ENCODE measurements at places on chromosomes 16 and 17.

GRCh38 chr17:1108765-1109605 is 70.8 kb downstream of the ABR start:
- DNase-seq: no peak

- DNase-seq: no peak
Measured at GRCh38 chr16:54522584-54522983, 236.0 kb upstream of the IRX3 start.

- no peak for DNase-seq
Measured at GRCh38 chr17:45013021-45013997, 38.1 kb downstream of the DCAKD start.

GRCh38 chr17:75383842-75384195 is 21.7 kb downstream of the GRB2 start:
- DNase-seq: no peak

DNA sequence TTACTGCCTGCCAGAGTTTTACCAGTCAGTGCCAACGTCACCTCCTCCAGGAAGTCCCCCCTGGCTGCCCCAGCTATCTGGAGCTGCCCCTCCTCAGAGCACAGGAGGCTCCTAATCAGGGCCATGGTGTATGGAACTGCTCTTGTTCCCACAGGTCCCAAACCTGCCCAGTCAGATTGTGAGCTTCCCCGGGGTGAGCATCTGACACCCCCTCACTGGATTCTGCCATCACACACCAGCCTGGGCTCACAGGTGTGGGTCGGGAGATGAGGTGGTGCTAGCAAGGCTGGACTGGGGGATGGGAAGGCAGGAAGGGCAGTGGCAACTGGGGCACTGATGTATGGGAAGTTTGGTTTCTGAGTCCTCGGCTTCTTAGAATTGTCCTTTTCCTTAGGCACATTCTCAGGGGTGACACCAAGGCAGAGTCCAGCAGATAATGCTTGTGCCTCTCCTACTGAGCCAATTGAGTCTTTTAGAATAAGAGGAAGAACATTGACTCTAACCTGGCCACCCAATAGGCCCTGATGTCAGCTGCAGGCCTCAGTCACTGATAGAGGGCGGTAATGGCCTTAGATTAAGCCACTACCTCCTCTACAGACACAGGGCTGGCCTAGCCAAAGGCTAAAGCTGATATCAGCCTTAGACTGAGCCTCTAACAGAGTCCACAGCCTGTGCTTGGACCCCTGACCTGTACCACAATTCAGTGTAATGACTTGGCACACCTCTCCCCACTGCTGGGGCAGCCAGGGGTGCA is 107.9 kb downstream of the WSCD1 start:
- DNase-seq: no peak

- DNase-seq: no peak
Measured at GRCh38 chr17:51914577-51914976, 243.9 kb downstream of the CA10 start.

- DNase-seq: no peak
Measured at GRCh38 chr16:20901068-20901435, 481 bp downstream of the LYRM1 start.

DNA sequence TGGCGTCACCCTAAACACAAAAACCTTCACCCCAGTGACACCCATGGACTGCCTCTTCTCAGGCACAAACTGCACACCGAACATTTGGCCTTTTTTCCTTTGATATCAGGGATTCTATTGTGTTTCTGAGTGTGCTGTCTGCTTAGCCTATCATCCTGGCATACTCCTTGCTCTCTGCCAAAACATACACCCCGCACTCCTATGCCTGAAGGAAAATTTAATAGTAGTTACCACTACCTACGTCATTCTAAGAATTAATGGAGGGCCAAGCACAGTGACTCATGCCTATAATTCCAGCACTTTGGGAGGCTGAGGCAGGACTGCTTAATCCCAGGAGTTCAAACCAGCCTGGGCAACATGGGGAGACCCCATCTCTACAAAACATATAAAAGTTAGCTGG is 19.9 kb upstream of the SLFN13 start:
- no peak for DNase-seq

DNA sequence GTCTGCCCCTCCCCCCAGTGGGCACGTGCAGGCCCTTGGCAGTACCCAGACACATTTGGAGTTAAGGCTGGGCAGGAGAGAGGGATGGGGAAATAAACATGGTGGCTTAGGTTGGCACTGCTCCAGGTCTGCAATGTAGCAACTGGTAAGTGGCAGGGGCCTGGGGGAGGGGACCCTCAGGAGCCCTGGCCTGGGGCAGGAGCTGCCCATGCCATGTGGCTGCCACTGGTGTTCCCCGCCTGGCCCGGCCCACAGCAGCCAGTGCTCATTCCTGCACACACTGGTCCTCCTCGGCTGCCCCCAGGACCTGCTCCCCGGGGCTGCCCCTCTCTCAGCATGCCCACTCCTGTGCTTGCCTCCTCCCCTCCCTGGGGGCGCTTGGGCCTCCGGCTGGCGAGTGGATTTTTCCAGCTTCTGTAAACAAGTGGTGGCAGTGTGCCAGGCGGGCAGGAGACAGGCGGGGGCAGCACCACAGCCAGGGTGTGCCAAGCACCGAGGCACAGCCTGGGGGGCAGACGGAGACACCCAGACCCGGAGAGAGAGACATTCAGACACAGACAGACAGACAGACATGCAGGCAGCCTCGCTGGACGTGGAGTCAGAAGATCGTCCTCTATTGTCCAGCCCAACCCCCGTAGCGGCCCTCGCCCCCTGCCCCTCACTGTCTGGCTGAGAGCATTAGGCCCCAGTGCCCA is 9.4 kb downstream of the THRA start:
- DNase-seq: peak; percentile 74

DNA sequence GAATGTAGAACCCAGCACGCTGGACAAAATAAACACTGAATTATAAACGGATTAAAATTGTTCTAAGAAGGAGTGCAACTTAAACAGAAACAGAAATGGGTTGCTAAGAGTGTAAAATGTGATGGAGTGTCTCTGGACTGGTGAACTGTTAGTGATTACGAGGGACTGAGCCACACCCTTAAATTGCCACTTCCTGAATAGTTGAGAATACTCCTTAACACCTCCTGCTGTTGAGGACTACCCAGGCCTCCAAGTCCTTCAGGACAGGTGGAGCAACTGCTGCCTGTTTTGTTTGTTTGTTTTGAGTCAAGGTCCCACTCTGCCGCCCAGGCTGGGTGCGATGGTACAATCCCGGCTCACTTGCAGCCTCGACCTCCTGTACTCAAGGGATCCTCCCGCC is 25.8 kb upstream of the IRF8 start:
- no peak for DNase-seq

GRCh38 chr17:32297860-32298259 is 32.2 kb downstream of the RHBDL3 start:
- DNase-seq: no peak

DNA sequence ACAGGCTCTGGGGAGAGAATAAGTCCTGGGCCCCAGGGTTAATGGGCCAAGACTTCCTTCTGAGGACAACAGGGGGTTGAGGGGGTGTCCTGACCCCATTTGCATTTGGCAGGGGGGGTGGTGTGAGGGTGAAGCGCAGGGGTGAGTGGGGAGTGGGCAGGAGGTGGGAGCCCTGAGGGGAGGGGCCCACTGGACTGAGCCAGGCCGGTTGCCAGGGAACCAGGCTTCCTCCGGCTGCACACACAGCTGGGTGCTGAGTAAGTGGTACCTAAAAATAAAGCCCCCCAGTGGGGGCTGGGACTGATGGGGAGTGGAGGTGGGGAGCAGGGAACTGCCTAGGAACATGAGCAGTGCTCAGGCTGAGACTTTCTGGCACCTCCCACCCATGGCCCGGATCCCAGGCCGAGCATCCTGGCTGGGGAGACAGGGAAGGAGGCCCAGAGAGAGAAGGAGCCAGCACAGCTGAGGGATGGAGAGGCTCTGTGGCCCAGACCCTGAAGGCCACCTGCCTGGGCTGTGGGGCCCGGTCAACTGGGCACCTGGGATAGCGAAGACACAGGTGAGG is 7.5 kb upstream of the RASD1 start:
- DNase-seq: no peak

- DNase-seq: no peak
Measured at GRCh38 chr16:19697756-19698318, 20.2 kb downstream of the KNOP1 start.

GRCh38 chr16:72910381-72910780 is 137.5 kb downstream of the ZFHX3 start:
- DNase-seq: no peak

DNA sequence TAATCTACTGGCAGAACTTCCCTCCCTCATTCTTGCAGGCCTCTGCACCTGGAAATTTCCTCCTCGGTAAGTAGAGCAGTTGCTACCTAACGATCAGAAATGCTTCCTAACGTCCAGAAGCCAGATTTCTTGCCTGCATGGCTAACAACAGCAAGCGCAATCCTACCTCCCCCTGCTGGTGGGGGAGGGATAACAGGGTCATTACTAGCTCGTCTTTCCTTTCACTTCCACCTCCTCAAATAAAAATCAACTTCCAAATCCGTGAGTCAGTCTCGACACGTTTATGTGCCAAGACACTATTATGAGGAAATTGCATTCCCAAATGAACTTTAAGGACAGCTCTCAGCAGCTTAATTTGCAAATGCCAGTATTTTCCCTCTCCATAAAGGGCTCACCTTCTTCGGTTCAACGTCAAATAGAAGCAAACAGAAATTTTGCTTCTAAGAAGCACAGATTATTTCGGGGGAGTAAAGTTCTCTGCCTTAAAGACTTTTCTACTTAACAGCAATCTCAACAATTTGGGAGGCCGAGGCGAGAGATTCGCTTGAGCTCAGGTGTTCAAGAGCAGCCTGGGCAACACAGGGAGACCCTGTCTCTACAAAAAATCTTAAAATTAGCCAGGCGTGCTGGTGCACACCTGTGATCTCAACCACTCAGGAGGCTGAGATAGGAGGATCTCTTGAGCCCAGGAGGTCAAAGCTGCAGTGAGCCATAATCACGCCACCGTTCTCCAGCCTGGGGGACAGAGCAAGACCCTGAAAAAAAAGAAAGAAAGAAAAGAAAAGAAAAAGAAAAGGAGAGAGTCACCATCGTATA is 188.6 kb upstream of the PSMD7 start:
- no peak for DNase-seq

DNA sequence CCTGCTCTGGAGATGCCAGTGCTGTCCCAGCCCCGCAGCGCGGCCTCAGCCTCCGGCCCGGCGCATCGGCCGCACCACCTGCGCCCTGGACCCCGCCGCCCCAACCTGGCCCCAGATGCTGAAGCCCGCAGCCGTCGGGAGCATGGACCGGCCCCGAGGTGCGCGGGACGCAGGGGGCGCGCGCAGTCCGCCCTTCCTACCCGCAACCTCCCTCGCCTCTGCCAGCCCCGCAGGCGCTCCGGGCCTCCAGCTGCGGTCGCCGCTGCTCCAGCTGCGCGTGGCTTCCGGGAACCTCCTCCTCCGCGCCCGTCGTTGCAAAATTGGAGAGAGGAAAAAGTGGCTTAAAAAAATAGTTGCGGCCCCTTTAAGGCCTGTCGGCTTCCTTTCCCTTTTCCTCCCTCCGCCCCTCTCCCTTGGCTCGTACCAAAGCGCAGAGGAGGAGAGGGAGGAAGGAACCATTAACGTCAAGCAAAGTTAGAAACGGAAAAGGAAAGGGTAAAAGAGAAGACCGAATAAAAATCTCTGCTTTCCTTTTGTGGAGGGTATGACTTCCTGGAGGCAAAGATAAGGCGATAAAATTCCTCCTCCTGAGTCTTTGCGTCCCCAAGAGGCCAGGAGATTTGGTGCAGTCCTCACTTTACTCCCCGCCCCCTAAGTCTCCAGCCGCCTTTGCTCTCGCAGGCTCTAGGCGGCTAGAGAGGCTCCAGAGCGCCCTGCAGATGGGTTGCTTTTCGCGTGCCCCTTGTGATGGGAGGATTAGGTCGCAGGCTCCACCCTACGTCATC is at the start of gene CDIPT:
TSS of gene CDIPT (minus strand) at position 343 of the 785 bp plus-strand sequence. CDS start 369 bp downstream, outside the sequence.
- DNase-seq: peak; percentile 96

DNA sequence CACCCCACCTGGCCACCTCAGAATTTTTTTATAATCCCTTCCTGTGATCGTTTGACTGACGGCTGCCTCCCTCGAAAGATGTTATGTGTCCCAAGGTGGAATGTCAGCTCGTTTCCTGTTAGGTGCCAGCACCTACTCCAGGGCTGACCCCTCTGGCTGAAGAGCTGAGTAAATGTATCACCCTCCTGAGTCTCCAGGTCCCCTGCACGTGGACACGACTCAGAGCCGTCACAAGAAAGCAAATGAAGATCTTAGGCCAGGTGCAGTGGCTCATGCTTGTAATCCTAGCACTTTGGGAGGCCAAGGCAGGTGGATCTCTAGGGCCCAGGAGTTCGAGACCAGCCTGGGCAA is 273.2 kb downstream of the C16orf95 start:
- no peak for DNase-seq

DNA sequence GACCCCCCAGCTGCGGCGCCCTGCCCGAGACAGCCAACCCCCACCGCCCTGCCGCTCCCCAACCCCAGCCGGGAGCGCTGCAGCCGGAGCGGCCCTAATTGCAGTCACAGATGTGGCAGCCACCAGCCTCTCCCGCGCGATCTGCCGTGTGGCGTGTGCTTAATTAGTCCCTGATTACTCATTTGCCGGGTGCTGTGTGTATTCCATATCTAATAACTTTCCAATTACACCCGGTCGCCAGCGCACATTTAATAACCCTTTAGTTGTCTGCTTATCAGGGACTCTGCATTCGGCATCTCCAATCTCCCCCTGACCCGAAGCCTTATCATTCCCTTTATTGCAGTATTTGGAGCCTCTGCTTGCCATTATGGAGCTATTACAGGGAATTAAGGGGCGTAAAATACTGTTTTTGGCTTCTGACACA is 236.7 kb upstream of the CIBAR2 start:
- no peak for DNase-seq

DNA sequence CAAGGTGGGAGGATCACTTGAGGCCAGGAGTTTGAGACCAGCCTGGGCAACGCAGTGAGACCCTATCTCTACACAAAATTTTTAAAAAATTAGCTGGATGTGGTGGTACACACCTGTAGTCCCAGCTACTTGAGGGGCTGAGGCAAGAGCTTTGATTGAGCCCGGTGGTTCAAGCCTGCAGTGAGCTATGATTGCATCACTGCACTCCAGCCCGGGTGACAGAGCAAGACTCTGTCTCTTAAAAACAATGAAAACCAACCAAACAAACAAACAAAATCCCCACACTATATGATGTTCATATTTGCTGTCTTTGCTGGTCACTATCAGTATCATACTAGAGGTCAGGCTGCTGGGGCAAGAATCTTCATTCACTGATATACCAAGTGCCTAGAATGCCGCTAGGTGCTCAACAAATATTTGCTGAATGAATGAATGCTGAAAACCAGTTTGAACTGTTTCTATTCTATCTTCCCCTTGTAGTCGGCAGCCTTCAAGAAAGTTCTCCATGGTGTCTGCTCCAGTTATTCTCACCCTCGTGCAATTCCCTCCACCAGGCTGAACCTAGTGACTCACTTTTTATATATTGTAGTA is 127.0 kb downstream of the IRX3 start:
- no peak for DNase-seq

GRCh38 chr16:74991593-74992403 is 6.9 kb upstream of the WDR59 start:
- peak; percentile 58 for DNase-seq

DNA sequence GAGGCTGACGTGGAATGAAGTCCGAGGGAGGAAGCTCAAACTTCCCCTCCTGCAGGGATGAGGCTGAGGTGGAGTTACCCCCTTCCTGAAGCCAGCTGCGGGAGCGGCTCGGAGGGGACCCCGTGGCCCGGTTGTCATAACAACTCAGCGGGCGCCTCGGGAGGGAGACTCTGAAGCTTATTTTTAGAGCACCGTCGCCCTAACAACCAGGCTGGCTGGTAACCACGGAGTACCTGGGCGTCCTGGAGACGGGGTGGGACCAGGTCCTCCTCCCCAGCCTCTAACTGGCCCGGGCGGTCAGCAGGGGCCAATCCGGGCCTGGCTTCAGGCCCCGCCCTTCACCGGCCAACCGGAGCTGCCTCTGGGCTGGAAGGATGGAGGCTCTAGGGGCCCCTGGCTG is 27.7 kb downstream of the NECAB2 start:
- peak; percentile 15 for DNase-seq

- no peak for DNase-seq
Measured at GRCh38 chr16:70712942-70713341, 27.1 kb upstream of the MTSS2 start.
